ENCODE measurements at places on chromosomes 7 and 10. TPM values are rescaled to one million over a fixed set of nuclear protein-coding genes. Genes with fewer than 3 reads are reported as not detected.

PON1 gene
- total RNA-seq, result not detected

MBL2 gene
- not detected for total RNA-seq

MALRD1 gene
- total RNA-seq, result not detected

MCM10 gene
- 3.4 TPM for total RNA-seq

PON2 gene
- total RNA-seq, result 65.6 TPM

TMEM225B gene
- not detected for total RNA-seq

SYNPO2L gene
- total RNA-seq, result 0.11 TPM

TMEM229A gene
- not detected for total RNA-seq

ATOH7 gene
- not detected for total RNA-seq

DIP2C gene
- total RNA-seq, result 10.2 TPM

AOC1 gene
- total RNA-seq, result not detected

PIP gene
- total RNA-seq, result not detected

FAM25G gene
- total RNA-seq, result not detected

NXPH1 gene
- total RNA-seq, result not detected

CCDC3 gene
- not detected for total RNA-seq

MCMBP gene
- 53.7 TPM for total RNA-seq

PLAU gene
- 13.8 TPM for total RNA-seq

CC2D2B gene
- not detected for total RNA-seq

ACTL6B gene
- not detected for total RNA-seq

CAV1 gene
- total RNA-seq, result 1,092 TPM

LIPN gene
- not detected for total RNA-seq

GTF2IRD2 gene
- 6.7 TPM for total RNA-seq

CUX1 gene
- total RNA-seq, result 34.9 TPM

ELMO1 gene
- not detected for total RNA-seq

ELFN1 gene
- total RNA-seq, result 6.2 TPM

RPA3 gene
- total RNA-seq, result 16.3 TPM

SFRP4 gene
- total RNA-seq, result 0.13 TPM

KIF11 gene
- 16.2 TPM for total RNA-seq

PRKCQ gene
- total RNA-seq, result not detected
